Nucleus accumbens (tissue), 56 donors: ENCODE measurements at places on chromosomes 7 and 10.

- no peak for DNase-seq
Measured at GRCh38 chr10:34962866-34963265, 127.3 kb downstream of the CUL2 start.

- no peak for DNase-seq
Measured at GRCh38 chr7:85046534-85046933, 140.3 kb downstream of the SEMA3D start.

DNA sequence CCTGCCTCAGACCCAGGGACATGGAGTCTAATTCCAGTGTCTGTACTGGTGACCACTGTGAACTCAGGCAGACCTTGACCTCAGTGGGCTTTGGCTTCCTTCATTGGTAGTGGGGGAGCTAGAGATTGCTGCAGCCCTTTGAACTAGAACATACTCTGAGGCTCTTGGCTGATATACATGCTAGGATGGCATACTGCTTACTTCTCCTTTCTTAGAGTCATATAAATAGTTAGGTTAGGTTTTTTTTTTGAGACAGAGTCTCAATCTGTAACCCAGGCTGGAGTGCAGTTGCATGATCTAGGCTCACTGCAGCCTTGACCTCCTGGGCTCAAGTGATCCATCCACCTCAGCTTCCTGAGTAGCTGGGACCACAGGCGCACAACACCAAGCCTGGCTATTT, 49.7 kb downstream of the TMEM178B start:
- no peak for DNase-seq

DNA sequence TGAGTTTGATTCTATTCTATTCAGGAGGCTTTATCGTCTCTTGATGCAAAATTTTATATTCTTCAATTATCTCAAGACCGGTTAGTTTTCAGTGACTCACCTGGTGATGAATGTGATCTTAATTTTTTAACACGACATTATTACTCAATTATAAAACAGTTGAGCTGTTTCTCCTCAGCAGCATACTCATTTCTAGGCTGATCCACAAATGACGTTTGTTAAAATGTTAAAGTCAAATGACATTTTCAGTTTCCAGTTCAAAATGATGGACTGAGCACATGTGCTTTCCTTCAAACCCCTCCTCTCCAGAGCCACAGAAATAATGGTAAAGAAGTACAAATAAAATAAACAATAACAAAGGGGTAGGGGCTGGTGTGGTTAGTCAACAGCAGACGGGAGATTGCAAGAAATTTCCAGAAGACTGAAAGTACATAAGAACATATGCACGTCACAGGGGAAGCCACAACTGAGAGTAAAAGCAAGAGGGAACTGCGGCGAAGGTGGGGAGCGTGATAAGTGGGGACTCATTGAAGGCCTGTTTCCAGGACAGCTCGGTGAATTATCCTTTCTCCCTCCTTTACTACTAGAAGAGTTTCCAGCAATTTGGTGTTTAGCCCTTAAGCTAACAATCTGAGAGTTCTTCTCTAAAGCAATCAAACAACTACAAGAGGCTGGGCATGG, 10.9 kb downstream of the MACROH2A2 start:
- DNase-seq = no peak

DNA sequence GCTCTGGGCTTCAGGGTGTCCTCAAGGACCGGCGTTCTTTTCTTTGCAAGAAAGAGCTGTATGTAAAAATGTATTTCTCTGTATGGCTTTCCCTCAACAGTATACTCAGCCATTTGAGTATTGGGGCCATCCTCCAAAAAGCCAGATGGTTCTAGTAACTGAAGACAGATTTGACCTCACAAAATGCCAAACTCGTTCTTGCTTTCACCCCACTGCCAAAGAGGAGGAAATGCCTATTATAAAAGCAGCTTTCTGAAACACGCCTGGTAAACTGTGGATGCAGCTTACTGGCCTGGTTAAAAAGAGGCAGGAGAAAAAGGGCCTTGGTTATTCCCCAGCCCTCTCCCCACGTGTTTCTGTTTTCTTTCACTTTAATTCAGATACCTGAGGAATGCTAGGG, 7.7 kb upstream of the HTR5A start:
- DNase-seq = no peak

GRCh38 chr10:101063050-101063525, 1.3 kb downstream of the KAZALD1 start:
- DNase-seq = no peak

DNA sequence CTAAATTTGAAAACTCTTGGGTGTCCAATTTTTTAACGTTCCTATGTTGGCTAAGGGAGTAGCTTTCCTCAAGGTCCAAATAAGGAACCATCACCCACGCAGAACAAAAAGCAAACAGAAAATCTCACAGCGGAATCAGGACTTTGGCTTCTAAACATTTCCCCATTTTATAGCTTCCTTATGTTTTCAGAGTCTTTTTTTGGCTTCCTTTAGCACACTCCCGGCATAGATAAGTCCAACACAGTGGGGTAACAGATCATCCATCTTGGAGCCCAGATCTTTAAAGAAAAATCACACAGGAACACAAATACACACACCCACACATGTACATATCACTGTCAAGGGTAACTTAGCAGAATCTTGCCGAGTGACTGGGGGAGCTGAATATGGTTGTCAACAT, 4.2 kb upstream of the TCF7L2 start:
- no peak for DNase-seq

DNA sequence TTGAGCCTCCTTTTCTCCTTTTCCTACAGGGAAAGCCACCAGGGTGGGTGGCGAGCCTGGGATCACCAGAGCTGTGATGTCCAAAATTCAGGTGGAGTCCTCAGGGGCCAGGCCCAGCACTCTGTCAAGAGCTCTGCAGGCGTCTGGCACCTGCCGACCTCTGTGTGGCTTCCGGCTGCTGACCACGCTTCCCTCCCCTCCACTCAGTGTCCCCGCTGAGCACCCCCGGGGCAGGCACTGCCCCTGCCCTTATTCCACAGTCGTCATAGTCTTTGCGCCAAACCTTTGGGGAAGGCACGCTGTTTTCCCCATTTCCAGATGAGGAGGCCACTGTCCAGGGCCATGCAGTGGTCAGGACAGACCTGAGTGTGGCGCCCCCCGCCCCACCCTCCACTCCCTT, 7.5 kb downstream of the MTG1 start:
- DNase-seq = no peak
